ENCODE measurements at places on chromosomes 6 and 20.

GRCh38 chr6:160226118-160226591, 32.5 kb downstream of the SLC22A2 start:
- no peak for DNase-seq

DNA sequence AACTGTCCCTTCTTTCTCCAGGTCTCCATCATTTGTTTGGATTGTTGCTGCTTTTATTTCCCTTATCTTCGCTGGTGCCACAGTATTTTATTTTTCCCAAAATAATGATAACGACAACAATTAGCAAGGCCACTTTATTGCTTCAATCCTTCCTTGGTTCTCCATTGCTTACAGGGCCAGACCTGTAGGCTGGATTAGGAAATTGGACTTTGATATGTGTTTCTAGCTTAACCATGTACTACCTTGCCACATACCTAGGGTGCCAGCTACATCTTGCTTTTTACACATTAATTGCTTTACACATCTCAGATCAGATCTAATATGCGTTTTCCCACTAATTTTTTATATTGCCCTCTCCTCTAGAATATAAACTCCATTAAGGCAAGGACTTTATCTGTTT, 195.4 kb downstream of the HIVEP2 start:
- no peak for DNase-seq

DNA sequence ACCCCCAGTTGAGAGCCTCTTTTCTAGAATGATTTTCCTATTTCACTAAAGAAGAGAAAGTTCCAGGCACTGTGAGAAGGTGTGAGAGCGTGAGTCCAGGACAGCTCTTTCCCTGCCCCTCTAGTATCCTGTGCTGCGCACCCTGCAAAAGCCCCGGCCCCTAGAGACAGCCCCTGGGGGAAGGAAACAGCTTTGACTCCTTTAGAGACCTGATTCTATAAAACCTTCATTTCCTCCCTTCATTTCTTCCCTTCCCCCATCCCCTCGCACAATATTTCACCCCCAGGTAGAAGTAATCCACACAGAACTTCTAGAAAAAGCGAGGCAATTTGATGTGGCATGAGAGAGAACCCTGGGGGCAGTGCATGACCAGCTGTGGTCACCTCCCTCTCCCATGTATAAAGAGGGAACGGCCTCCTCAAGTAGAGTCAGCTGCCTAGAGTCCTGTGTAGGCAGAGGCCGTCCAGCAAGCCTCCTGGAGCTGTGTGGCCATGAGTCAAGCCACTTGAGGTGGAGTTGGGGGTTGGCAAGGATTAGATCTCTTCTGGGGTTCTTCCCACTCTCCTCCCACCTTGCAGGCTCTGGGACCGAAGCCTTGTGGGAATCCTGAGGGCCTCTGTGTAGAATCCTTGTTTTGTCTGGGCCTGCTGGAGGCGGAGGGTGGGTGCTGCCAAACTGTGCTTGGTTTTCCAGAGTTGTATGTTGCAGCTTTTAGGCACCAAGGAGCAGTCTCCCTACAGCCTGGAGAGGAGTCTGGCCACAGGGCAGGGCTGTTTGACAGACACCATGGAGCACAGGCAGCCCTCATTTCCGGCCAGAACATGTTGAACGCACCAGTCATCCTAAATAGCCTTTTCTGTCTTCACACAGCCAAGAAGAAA, 41.7 kb downstream of the CHMP4B start:
- no peak for DNase-seq

- DNase-seq, result no peak
Measured at GRCh38 chr6:6931071-6932025, 176.4 kb upstream of the RREB1 start.

DNA sequence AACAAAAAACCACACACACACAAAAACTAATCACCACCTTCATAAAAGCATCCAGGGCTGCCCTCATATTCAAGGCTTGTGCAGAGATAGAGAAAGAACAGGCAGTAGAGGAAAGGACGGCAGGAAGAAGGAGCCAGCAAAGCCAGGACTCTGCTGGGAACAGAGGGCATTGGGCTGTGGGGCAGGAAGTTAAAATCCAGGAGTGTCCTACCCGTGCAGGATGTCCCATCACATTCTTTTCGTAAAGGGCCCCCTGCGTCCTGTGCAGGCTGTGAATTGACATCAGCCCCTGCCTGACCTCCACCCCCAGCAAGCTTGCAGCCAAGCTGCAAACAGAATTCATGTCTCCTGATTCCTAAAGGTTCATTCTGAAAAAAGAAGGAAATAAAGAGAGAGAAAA, 96.4 kb upstream of the AKAP12 start:
- no peak for DNase-seq

DNA sequence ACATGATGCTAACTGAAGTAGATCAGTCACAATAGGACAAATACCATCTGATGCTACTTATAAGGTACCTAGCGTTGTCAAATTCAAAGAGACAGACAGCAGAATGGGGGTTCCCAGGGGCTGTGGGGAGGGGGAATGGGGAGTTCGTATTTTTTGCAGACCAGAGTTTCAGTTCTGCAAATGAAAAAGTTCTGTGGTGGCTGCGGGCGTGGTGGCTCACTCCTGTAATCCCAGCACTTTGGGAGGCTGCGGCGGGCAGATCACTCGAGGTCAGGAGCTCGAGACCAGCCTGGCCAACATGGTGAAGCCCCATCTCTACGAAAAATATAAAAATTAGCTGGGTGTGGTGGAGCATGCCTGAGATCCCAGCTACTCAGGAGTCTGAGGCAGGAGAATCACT, 68.1 kb downstream of the SLC22A23 start:
- no peak for DNase-seq

DNA sequence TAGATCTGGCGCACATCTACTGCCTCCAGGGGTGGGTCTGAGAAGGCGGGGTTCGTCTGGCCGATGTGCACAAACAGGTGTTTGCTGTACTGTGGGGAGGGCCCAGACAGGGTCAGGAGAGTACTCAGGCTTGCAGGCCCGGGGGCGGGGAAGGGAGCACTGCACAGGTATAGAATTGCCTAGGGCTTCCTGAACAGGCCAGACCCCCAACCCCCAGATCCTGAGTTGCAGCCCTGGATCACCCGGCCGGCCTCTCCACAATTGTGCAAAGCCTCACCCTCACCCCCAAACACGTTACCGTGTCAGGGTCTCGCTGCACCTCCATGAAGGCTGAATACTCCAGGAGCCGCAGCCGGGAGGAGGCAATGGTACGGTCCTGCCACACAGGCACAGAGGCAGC, 7.8 kb downstream of the RPL10A start:
- DNase-seq, result no peak

- DNase-seq, result peak; percentile 41
Measured at GRCh38 chr20:62933966-62934365, 4.0 kb upstream of the GID8 start.

DNA sequence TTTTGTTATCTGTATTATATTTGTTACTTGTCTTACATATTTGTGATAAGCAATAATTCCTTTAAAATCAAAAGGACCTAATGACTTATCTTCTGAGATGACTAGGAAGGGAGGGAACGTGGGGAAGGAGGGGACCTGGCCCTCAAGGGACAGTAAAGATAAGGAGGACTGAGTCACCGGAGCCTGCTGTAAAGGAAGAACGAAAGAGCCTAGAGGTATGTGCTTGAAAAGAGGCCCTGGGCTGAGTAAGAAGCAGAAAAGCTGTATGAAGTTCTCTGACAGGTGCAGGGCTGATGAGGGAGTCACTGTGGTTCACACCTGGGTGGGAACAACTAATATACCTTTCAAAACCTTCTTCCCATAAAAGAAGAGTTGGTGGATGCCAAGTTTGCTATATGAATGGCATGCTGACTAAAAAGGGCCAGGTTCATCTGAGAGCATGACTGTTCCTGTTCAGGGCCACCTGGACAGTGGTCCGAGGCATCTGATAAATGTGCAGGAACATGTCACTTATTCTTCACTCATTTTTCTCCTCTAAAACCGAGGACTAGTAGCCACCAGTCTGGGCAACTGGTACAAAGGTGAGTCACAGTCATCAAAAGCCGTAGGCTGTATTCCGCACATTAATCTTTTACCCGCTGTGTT, 111.3 kb downstream of the TNFAIP3 start:
- no peak for DNase-seq

GRCh38 chr6:136582711-136583471, 32.7 kb upstream of the MAP7 start:
- DNase-seq, result no peak

DNA sequence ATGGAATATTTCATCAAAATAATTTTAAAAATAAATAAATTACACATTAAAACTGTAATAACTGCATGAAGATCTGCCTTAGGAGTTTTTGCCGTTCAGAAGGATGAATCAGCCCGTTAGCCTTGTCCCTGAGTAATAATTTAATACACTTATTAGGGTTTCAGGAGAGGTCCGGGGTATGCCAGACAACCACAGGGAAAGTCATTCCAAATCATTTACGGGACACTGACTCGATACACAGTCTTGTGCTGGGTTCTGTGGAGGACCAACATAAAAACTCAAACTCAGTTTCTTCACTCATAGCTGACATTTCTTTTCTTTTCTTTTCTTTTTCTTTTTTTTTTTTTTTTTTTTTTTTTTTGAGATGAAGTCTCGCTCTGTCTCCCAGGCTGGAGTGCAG, 735 bp upstream of the LY6G6F start:
- no peak for DNase-seq

- no peak for DNase-seq
Measured at GRCh38 chr20:34834459-34834893, 9.0 kb upstream of the NCOA6 start.

DNA sequence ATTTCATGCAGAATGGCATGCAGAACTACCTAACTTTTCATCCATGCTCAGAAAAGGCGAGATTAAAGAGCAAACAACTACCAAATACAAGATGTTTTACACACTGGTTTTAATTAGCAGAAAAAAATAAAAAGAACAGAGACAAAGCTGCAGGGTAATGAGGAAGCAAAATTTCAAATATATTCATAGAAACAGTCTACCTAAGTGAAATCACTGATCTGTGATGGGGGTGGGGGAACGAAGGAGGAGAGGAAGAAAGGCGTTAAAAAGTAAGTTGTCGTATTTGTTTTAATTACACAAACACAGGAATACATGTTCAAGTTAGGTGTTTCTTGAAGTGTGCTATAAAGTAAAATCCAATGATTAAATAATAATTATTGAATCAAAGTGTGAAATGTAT, 42.1 kb downstream of the MAP3K7 start:
- no peak for DNase-seq

DNA sequence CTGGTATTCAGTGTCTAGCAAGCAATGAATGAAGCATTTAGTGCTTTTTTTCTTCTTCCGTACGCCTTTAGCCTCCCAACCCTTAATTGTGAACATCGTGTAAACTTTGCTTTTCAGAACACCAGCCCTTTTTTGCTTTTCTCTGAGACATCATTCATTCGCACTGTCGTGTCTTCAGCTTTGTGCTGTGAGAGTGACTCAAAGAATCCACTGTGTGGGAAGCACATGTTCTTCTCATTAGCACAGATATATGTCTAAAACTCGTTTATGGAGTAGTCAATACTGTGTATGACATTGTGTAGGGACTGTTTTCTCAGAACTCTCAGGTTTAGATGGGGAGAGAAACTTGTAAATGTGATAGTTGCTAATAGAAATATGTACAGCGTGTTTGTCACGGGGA, 279.1 kb downstream of the FARS2 start:
- DNase-seq, result no peak

- no peak for DNase-seq
Measured at GRCh38 chr6:76876922-76877553, 586.3 kb downstream of the HTR1B start.

- DNase-seq, result no peak
Measured at GRCh38 chr20:23021951-23022350, 13.2 kb upstream of the SSTR4 start.

GRCh38 chr6:165845493-165845892, 182.5 kb upstream of the PDE10A start:
- no peak for DNase-seq

DNA sequence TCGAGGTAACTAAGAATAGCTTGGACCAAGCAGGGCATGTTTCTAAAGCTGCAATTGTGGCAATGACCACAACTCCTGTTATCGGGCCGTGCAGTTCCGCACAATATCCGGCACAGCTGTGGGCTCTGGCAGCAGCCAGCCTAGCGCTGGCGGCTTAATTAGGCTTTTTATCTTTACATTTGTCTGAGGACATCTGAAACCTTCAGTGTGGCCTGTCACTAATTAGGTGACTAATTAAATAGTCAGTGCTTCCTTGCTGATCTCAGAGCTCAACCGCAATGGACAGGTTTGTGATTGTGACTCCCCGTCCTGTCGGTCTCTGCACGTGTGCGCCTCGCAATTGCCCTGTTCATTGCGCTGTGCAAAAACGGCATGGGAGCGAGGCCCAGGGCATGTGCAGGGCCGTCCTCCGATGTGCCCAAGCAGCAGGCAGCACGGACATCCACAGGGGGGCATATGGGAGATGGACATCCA, 134.8 kb upstream of the INSM1 start:
- no peak for DNase-seq

- DNase-seq, result no peak
Measured at GRCh38 chr20:51647674-51648570, 105.4 kb upstream of the NFATC2 start.

DNA sequence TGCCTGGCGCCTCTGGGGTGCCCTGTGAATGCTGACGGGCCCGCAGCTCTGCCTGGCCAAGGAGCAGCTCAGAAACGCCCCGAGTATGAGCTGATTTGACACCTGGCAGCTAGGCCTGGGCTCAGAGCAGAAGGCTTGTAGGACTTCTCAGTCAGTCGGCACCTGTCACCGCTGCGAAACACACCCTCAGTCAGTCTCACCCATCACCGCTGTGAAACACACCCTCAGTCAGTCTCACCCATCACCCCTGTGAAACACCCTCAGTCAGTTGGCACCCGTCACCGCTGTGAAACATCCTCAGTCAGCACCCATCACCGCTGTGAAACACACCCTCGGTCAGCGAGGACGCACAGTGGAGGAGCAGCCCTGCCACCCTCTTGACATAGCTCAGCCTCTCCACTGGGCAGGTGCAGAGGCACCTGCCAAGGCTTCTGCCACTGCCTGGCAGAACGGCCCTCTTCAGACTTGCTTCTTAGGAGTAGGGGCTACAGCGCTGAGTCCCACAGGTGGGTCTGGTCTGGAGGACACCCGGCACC, 109.0 kb downstream of the PSMB1 start:
- DNase-seq, result peak; percentile 55

DNA sequence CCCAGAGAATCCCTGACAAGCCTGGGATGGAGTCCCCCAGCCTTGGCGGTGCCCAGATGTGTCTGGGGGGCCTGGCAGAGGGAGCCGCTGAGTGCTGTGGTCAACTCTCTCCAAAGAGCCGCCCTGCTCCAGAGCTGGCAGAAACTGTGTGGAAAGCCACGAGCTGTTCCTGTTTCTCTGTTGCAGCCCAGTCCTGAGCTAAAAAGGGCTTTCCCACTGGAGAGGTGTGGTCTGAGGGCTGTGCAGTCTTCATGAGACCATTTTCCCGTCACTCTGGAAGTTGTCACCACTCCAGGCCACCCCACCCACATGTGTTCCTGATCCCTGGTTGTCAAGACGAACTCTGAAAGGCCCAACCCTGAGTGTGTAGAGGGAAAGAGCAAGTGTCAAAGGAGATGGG, 99.7 kb upstream of the KCNK16 start:
- no peak for DNase-seq

Data from left forelimb (tissue), 1 donor.